NCI-H2029 treated with DMSO at 0.1 percent for 48 hours (cell line): ENCODE measurements at places on chromosomes 7 and 10.
A peak's percentile ranks its signal among the peaks of the same experiment; 100 is the strongest.

GRCh38 chr7:39252916-39253315 is 275.2 kb downstream of the POU6F2 start:
- DNase-seq = no peak

GRCh38 chr10:90635111-90635765 is 222.6 kb downstream of the HTR7 start:
- no peak for DNase-seq

- DNase-seq = no peak
Measured at GRCh38 chr10:125368146-125368545, 207.8 kb upstream of the CTBP2 start.

DNA sequence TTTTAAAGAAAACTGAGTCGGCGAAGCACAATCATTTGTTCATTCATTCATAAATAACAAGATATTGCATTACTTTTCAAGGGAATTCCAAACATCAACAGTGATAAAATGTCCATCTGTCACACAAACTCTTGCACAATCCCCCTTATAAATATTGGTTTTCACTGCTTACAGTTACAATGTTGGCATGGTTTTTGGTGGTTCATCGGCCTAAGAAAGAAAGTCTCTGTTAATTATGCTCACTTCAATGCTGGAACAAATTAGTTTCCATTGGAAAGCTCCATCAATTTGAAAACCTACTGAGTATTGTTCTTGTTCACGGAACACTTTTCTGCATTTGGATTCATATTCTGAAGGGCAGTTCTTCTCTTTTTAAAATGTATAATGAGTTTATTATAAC is 188.5 kb downstream of the JAZF1 start:
- no peak for DNase-seq

DNA sequence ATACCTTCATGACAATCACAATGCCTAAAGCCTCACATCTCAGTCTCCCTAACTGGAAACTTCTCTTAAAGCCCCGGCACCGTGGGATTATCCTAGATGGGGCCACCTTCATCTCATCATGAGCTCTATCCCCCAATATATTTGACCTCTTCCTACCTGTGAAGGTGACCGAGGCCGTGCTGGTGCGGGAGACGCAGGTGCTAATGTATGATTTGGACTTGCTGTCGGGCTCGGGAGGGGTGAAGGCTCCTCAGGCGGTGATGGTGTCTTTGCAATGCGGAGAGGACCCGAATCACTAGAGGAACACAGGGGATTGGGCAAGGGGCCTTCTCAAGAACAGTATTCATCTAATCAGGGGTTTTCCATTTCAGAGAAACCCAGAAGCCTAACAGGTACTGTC is 168.4 kb downstream of the AMPH start:
- no peak for DNase-seq

DNA sequence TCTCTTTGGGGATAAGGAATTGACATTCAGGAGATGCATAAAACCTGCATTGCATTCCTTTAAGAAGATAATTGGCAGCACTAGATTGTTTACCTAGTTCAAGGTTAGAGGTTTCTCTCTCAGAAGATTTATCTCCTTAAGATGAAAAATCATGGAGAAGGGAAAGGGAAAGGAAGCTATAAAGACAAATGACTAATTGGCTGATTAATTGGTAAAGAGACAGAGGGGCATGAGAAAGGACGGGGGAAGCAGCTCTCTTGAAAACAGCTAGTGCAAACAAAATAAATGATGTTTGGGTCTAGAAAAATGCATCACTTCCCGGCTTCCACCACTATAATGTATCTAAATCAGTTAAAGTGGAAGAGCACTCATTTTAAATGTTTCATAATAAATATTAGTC is 941.2 kb downstream of the XPNPEP1 start:
- DNase-seq = no peak

GRCh38 chr7:107943018-107943417 is 52.0 kb downstream of the DLD start:
- DNase-seq = no peak

GRCh38 chr10:1110674-1111119 is 54.5 kb downstream of the WDR37 start:
- DNase-seq = no peak

DNA sequence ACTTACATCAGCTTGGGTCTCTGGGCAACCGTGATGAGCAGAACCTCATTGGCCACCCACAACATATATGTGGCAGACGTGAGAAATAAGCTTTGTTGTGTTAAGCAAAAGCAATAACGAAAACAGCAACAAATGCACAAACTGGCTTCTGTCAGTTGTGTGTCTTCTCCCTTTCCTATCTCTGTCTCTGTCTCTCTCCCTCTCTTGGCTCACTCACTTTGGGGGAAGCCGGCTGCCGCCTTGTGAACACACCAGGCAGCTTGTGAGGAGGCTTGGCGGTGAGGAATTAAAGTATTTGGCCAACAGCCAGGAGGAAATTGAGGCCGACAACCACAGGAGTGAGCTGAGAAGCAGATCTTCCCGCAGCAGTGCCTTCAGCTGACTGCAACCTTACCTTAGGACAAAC is 21.9 kb upstream of the CDCA7L start:
- no peak for DNase-seq

- DNase-seq = no peak
Measured at GRCh38 chr7:139870380-139870779, 41.3 kb downstream of the TBXAS1 start.

DNA sequence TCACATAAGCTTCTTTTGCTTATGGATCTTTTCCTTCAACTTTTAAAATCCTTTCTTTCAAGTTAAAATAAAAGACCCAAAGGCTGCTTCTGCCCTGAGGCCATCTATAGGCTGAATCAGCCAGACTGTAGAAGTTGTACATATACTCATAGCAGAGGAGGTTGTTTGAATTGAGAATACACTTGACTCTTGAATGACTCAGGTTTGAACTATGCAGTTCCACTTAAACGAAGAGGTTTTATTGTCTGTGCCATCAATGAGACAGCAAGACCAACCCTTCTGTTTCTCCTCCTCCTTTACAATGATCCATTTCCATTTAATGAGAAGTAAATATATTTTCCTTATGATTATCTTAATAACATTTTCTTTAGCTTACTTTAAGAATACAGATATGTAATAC is 5.8 kb downstream of the ZNF365 start:
- DNase-seq = no peak

DNA sequence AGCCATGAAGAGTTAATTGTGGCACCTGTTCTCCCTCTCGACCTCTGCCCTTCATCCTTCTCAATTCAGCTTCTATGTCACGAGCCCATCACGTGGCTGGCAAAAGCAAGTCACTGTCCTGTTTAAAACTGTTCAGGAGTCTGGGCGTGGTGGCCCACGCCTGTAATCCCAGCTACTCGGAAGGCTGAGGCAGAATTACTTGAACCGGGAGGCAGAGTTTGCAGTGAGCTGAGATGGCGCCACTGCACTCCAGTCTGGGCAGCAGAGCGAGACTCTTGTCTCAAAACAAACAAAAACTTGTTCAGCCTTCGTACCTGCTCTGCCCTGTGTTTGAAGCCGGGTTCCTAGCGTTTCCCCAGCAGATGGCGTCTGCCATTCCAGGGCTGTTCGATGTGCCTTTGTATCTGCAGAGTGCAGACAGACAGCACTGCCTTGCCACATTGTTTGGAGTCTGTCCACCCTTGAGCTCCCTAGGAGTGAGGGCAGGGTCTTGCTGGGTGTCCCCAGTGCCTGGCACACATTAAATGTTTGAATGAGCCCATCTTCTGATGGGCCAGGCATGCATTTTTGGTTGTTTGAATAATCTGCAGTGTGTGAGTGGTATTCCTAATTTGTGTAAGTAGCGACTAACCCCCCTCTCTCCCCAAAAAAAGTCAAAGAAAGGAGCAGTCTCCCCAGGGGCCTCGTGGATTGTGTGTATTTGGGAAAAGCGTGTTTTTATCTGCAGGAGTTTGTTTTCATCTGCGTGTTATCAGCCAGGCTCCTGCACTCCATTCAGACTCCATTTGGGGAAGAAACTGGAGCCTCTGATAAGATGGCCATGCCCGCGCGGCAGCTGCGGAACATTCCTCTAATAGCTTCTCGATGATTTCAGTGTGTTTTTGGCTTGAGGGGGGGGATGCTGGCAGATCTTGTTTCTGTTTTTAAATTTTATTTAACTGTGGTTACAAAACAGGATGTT is 61.2 kb downstream of the DNAJB6 start:
- DNase-seq = peak; percentile 80

- no peak for DNase-seq
Measured at GRCh38 chr10:99123851-99124250, 111.8 kb downstream of the HPSE2 start.

GRCh38 chr10:100793055-100793454 is 47.7 kb downstream of the PAX2 start:
- DNase-seq = no peak
